Psoas muscle (tissue), 8 donors: ENCODE measurements at places on chromosomes 6 and 20. TPM values are rescaled to one million over a fixed set of nuclear protein-coding genes. Genes with fewer than 3 reads are reported as not detected.

DNA sequence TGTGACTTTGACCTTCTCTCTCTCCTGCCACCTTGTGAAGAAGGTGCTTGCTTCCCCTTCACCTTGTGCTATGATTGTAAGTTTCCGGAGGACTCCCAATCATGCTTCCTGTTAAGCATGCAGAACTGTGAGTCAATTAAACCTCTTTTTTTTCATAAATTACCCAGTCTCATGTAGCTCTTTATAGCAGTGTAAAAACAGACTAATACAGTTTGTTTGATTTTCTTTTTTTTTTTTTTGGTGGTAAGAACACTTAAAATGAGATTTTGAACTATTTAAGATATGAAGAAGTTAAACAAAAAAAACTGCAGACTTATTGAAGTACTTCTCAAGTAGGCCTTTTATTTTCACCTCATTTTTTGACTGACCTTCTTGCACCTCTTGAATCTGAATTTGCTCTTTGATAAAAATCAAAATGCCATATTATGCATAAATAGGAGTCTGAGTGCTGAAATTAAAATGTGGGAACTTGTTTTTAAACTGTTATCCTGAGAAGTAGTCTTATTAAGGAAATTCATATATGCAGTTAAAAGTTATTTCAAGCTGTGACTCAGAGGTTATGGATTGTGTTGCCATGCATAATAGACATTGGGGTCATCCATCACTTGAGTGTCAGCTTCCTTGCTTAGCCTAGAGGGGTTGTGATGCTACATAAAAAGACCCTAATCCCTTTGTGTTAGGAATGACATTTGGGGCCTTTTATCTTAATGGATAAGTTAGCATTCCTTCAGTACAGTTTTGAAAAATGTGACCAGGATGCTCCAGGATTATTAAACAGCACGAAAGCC, 447.9 kb upstream of the FKBP1C start:
- DNase-seq: no peak

GRCh38 chr6:16787128-16787682, 25.9 kb upstream of the ATXN1 start:
- no peak for DNase-seq

- DNase-seq: no peak
These were observed 151.9 kb upstream of the SLC22A16 start for GRCh38 chr6:110628330-110628729.

DNA sequence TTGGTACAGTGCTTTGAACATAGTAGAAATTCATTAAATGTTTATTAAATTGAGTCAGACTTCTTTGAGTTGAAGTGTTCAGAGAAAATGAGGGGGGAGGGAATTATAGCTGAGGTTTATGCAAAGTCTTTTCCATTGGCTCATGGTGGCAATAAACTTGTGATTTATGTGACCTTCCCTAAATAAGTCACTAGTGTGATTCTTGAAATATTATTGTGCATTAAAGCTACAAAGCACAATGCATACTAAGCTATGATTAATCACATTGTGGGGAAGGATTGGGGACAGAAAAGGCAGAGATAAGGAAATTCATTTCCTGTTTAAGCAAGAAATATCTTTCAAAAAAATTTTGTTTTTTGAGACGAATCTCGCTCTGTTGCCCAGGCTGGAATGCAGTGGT, 877.5 kb downstream of the TFAP2A start:
- DNase-seq: no peak

DNA sequence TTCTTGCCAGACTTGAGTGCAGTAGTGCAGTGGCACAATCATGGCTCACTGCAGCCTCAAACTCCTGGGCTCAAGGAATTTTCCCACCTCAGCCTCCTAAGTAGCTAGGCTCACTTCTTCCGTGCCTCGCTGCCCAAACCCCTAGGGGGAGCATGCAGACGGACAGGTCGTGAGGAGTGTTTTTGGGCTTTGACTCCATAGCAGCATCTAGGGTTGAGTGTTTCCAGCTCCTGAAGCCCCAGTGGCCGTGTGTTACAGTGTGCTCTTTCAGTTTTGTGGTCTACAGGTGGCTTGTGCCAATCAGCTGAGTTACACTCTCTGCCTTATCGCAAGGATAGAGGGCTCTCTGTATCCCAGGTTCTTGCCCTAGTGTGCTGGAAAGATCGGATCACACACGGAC, 33.4 kb downstream of the NCOA3 start:
- DNase-seq: no peak

GRCh38 chr6:63883597-63883996, 248.0 kb downstream of the PHF3 start:
- DNase-seq: no peak

DNA sequence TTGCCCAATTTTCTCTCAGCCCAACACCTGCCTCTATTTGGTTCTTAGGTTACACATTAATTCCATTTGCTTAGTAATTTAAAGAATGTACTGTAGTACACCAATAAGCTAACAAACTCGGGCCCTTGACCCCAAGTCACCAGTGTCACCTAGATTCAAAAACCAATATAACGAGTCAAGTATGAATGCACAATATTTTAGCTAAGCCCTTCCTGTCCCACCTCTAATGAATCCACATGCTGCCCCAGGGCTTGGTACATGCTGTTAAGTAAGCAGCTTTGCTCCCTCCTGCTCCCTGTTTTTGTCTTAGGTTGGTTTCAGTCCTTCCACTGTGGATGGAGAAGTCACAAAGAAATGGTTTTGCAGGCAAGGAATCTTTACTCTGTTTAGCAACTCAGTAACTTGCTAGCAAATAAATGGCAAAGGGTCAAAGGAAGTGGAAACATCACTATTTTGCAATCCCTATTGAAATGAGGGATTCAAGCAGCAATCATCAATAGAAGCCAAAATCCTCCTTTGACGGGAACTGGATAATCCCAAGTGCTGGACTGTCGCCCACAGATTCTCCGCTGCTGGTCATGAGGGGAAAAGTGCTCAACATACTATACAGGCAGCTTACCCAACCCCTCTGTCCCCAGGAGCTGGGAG, 5.0 kb upstream of the MPC1 start:
- no peak for DNase-seq

GRCh38 chr20:42846784-42847490, 342.8 kb downstream of the PTPRT start:
- no peak for DNase-seq

DNA sequence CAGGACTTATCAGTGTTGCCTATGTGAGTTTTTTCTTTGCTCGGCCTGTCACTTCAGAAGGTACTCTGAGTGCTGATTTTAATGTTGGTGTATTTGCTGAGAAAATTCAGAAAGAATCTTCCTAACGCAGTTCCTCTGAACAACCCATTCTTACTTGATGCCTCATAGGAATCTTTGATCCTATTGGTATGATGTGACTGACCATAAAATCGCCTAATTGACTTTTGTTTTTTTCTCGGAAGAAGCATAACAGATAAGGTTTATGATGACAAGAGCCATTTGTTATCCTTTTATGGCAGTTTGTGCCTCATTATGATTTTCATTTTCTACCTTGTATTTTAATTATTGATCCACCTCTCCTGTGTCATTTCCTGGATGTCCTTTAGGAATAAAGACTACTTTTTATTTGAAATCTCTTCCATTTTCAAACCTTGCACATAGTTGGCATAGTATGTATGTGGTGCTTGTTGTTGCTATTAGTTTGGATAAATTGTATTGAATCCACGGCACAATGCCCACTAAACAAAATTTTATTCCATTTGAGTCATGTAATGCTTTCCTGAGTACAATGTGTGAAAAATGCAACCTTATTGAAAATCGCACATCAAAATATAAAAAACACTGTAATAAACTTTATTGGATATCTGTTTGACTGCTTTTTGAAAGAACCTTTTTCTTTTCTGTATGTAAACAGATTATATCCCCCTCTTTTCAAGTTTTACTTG, 37.3 kb downstream of the LRRC1 start:
- DNase-seq: no peak

- no peak for DNase-seq
These were observed 43.5 kb downstream of the SAMD5 start for GRCh38 chr6:147551976-147552375.

DNA sequence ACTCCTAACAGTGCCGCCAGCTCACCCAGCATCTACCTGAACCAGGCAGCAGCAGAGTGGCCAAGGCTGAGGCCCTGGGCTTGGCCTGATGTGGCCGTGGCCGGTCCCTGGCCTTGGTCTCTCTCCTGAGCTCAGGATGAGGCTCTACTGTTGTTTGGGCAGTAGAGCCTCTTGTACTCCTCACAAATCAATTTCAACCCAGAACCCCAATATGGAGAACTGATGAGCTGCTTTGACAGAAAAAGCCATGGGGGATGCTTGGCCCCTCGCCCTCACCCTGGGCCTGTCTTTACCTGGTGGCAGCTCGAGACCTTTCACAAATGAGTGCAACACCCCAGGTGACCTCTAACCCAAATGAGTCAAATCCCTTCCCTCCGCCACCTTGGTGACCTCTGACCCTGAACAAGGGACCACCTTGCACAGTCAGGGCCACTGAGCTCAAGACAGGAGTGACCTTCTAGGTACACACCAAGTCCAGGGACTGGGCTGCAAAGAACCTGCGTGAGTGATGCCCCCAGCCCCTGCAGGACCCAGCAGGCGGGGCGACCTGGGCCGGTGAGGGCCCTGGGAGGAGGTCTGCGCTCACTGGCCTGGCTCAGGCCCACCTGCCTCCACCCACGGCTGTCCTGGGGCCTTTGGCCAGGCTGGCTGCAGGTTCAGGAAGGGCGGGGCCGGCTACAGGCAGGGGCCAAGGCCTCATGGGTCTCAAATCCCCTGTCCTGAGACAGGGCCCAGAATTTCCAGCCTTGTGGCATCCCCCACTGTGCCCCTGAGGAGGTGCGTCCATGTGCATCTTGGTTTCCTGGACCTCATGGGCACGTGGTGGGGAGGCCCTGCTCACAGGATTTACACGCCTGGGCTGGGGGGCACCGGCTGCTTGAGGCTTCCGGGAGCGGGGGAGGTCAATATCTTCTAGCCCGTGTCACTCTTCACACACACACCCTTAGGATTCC, 30.2 kb downstream of the PSMG4 start:
- DNase-seq: no peak

GRCh38 chr6:141359953-141360352, 772.8 kb upstream of the GJE1 start:
- no peak for DNase-seq

- no peak for DNase-seq
These were observed 8.4 kb downstream of the VARS2 start for GRCh38 chr6:30922447-30922852.

GRCh38 chr6:48037946-48038345, 73.1 kb downstream of the PTCHD4 start:
- DNase-seq: no peak

DNA sequence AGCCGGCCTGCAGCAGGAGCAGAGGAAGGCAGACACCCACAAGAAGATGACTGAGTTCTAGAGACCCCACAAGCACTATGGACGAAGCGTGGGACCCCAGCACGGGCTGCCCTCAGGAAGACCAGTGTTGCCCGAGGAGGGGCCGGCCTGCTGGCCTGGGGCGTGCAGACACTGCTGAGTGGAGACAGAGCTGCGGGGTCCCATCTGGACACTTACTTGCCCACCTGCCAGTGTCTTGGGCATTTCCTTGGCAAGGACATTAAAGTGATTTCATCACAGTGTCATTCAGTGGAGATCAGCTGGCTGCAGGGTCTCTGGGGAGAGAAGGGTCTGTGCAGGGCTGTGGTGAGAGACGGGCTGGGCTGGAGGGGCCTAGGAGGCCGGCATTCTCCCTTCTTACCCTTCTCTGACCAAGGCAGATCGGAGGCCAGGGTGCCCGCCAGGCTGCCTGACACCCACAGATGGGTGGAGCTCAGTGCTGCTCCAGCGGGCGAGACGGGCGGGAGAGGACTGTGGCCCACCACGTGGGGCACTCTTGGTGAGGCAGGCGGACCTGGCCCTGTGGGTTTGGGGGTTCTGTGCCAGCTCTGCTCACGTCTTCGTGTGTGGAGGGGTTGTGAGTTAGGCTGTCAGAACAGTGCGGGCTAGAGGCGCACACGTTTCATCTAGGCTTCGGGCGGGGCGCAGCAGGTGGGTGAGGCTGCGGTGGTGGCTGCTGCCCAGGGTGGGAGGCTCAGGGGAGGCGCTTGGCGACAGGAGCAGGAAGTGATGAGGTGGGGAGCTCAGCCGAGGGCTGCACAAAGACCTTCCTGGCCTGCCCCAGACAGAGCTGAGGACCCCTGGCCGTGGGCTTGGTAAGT, at the start of gene LIME1:
Gene LIME1 (plus strand): TSS at position 806 of the 860 bp plus-strand sequence. CDS start 886 bp downstream, outside the sequence.
- DNase-seq: no peak

GRCh38 chr20:2993250-2993649, 50.2 kb upstream of the GNRH2 start:
- no peak for DNase-seq

- no peak for DNase-seq
These were observed 391.6 kb downstream of the PLCB1 start for GRCh38 chr20:8523684-8524083.

GRCh38 chr6:55868771-55869479, 6.5 kb downstream of the BMP5 start:
- no peak for DNase-seq

GRCh38 chr6:95553880-95554279, 23.5 kb upstream of the MANEA start:
- no peak for DNase-seq

DNA sequence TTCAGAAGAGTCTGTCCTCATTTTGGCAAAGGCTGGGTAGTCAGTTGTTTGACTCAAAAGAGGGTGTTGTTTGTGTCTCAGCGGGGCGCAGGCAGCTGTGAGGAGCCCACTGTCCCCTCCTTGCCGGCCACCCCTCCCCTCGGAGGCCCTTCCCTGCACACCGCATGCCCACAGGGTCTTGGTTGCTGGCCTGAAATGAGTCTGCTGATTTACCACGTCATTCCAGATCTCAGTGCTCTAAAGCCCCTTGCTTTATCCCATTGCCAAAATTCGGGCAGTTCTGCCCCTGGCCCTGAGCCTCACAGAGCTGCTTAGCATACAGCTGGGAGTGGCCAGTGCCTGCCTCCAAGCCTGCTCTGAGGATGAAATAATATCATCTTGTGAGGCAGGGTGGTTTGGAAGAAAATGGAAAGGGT, 220.7 kb downstream of the UST start:
- DNase-seq: no peak

- no peak for DNase-seq
These were observed 2.4 kb upstream of the IL22RA2 start for GRCh38 chr6:137175868-137176245.

- DNase-seq: no peak
These were observed 709.6 kb upstream of the FLRT3 start for GRCh38 chr20:15047042-15047441.

DNA sequence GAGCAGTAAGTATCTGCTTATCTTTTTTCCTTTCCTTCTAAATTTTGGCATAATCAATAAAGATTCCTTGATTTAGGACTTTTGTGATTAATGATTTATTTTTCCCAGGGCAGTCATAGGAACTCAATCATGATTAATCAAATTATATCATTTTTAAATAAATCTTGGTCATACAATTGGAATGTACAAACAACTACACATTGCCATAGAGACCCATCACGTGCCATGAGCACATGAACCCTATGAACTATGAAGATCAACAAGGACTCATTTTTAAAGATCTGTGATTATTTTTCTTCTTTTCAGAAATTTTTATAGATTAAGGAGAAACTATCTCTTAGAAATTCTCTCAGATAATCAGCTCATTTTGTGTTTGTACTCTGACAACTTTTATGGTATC, 622.4 kb downstream of the BCKDHB start:
- no peak for DNase-seq

- no peak for DNase-seq
These were observed 31.3 kb upstream of the CHD6 start for GRCh38 chr20:41649489-41649888.

GRCh38 chr6:27562027-27562410, 89.1 kb upstream of the ZNF184 start:
- no peak for DNase-seq

FAM217A gene
- total RNA-seq: not detected

KDM1B gene
- total RNA-seq: 18.1 TPM

PTCRA gene
- not detected for total RNA-seq

DDX43 gene
- total RNA-seq: 0.27 TPM

OPRM1 gene
- not detected for total RNA-seq

RIPPLY2 gene
- not detected for total RNA-seq

TJAP1 gene
- 36.8 TPM for total RNA-seq

MCHR2 gene
- total RNA-seq: not detected

GSTA2 gene
- total RNA-seq: not detected
